Activated T-helper 2 cell treated with anti-CD3 and anti-CD28 coated beads, Interferon-gamma antibody, Interleukin-2, Interleukin-4, amounts not matched to agents 10 μg/mL and 5 μg/mL and 100 μg/mL, durations not matched to agents 14 hours and 24 hours and 36 hours (primary cell): ENCODE measurements at places on chromosomes 1 and 21. TPM values are rescaled to one million over a fixed set of nuclear protein-coding genes. Genes with fewer than 3 reads are reported as not detected.

DNA sequence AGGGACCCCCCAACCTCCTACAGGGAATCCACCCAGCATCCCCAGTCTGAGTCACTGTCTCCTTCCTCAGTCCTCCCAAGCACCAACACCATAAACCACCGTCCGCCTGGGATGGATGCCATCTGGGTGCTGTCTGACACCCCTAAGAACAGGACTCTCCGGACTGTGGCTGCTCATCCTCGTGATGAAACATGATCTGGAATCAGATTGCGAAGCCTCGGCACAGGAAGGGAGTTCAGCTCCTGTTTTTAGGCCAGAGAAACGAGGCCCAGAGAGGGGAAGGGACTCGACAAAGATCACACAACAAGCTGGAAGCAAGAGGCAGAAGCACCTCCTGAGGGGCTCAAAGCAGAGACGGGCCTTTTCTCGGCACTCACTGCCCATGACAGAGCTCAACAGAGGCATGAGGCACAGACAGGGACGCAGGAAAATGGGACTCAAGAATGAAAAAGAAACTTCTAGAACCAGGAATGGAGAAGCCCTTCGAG, 8.4 kb downstream of the KCNN3 start:
- no peaks in the 10 kb centered on the region for H3K36me3 ChIP-seq
- peaks cover 25% of the 10 kb centered on the region for H3K4me1 ChIP-seq
- H3K27me3 ChIP-seq, result peaks cover 6% of the 10 kb centered on the region
- DNase-seq, result no peak

GRCh38 chr1:25771221-25772114, 28.5 kb upstream of the SELENON start:
- H3K36me3 ChIP-seq, result peaks cover 5% of the 10 kb centered on the region
- no peak overlapping the region for H3K27ac ChIP-seq

DNA sequence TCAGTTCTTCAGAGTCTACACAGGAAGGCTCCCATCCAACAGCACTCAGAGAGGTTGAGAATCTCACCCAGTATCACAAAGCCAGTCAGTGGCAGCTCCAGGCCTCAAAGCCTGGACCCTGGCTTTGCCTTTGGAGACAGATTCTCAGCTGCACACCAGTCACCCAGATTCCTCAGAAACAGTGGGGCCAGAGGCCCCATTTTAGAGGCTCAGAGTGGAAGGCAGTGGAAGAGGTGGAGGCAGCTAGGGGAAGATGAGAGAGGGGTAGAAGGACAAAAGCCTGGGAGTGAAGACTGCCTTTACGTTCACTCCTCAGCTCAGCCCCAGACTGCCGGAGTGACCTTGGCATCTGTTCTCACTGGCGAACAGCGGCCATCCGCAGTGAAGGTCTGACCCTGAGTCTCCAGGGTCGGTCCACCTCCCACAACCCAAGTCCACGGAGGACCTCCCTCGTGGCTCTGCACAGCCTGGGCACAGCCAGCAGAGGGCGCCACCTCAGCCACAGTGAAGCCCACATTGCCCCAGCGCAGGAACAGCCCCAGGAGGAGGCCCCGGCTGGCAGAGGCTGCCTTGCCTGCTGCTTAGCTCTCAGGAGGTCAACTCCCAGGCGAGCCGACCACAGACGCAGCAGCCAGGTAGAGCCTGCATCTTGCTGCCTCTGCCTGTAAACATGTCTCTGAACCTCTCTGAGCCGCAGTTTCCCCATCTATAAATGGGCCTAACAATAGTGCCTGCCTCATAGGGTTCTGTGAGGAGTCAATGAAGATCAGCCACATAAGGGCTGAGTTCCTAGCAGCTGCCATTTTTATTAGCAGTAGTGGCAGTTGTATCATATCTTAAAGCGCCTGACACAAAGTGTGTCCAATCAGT, 5.9 kb upstream of the FNDC5 start:
- peaks cover 4% of the 10 kb centered on the region for H3K4me1 ChIP-seq
- peak; percentile 58 for DNase-seq
- H3K27ac ChIP-seq, result no peak overlapping the region
- no peak overlapping the region for H3K4me3 ChIP-seq
- no peaks in the 10 kb centered on the region for H3K36me3 ChIP-seq

GRCh38 chr1:103779932-103780331, 30.2 kb downstream of the AMY1C start:
- no peaks in the 10 kb centered on the region for H3K36me3 ChIP-seq
- H3K4me1 ChIP-seq, result no peaks in the 10 kb centered on the region
- H3K4me3 ChIP-seq, result no peak overlapping the region
- no peak overlapping the region for H3K27ac ChIP-seq

DNA sequence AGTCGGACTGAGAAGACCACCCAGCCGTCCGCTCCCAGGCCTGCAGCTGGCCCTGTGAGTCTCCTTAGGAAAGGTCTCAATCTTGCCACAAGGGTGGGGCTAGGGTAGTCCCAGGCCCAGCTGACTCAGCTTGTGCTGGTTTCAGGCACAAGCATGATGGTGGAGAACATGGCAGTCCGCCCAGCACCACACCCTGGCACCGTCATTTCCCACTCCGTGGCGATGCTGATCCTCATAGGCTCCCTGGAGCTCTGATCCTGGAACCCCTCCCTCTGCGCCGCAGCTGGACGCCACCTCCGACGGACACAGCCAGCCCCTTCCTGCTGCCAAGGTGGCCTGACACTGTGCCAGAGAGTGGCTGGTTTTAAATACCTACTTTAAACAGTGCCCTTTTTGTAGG, 10.7 kb downstream of the TMEM81 start:
- H3K27me3 ChIP-seq, result no peaks in the 10 kb centered on the region
- H3K4me1 ChIP-seq, result no peaks in the 10 kb centered on the region
- no peak overlapping the region for H3K4me3 ChIP-seq
- no peaks in the 10 kb centered on the region for H3K36me3 ChIP-seq

- H3K4me3 ChIP-seq, result no peak overlapping the region
- no peak for DNase-seq
- no peaks in the 10 kb centered on the region for H3K4me1 ChIP-seq
- no peak overlapping the region for H3K27ac ChIP-seq
- H3K36me3 ChIP-seq, result no peaks in the 10 kb centered on the region
These were observed 275.2 kb downstream of the COL11A1 start for GRCh38 chr1:102833151-102833550.

GRCh38 chr1:32818804-32819541, 1.5 kb downstream of the S100PBP start:
- peak; percentile 28 for DNase-seq
- peaks cover 34% of the 10 kb centered on the region for H3K4me1 ChIP-seq
- peaks cover 49% of the 10 kb centered on the region for H3K36me3 ChIP-seq

DNA sequence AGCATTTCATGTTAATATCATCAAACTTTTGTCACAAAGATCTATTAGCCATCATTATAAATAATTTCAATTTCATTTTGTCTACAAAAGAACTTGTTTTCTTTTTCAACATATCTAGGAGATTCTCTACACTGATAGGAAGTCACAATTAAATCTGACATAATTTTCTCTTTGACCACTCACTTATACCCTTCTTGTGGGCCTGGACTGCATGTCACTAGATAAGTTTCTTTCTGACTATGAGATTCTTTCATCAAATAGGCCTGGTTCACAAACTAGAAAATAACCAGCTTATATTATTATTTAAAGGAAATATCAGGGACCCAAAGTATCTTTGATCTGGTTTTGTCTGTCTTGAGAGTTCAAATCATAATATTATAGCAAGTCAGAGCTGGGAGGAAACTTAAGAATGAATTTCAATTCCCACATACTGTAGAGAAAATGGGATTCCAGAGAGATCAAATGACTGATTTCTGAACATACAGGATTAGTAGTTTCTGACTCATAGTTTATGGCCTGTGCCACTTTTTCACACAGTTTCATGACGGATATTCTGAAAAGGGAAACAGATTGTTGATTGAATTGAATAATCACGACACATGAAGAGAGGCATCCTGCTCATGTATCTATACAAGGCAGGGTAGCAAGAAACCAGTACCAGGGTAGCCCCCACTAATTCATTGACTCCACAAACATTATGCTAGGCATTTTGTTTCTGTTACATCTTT, 355.8 kb downstream of the GPATCH2 start:
- no peak for DNase-seq
- H3K4me3 ChIP-seq, result no peak overlapping the region
- no peaks in the 10 kb centered on the region for H3K36me3 ChIP-seq

GRCh38 chr1:94383966-94384408, 34.2 kb upstream of the ABCD3 start:
- no peaks in the 10 kb centered on the region for H3K36me3 ChIP-seq
- DNase-seq, result peak; percentile 11
- no peaks in the 10 kb centered on the region for H3K27me3 ChIP-seq

DNA sequence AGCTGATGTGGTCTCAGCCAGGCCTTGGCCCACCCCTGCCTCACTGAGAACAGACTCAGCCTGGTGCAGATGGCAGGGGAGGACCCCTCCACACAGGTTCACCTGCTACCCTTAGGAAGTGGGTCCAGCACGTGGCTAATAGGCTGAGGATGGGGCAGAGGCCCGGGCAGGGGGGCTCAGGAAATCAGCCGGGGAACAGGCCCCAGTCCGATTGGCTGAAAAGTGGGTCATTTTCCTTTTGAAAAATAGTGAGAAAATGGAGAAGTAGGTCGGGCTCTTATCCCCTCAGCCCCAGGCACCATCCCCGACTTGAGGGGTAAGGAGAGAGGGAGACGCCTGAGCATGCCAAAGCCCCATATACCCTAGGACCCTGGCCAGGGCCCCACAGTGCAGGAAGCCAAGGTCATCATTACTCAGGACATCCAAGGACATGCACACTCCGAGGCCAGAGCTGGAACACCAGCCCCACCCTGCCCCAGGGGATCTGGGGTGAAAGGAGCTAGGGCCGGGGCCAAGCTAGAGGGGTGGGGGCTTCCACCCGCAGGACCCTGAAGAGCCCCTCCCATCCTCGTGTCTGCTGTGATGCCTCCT, 11.0 kb downstream of the DLGAP3 start:
- DNase-seq, result no peak
- no peak overlapping the region for H3K4me3 ChIP-seq
- no peaks in the 10 kb centered on the region for H3K36me3 ChIP-seq
- no peaks in the 10 kb centered on the region for H3K4me1 ChIP-seq
- peaks cover 13% of the 10 kb centered on the region for H3K27me3 ChIP-seq

The HPCAL4 gene
- total RNA-seq, result 0.39 and 0.48 TPM in 2 replicates

The SH2D2A gene
- total RNA-seq, result 453 and 474 TPM in 2 replicates

The PLA2G2F gene
- total RNA-seq, result not detected in 2 replicates

The PCP4L1 gene
- total RNA-seq, result not detected in 2 replicates

The RGS5 gene
- 2.3 and 2.8 TPM in 2 replicates for total RNA-seq
